Activated naive CD4-positive, alpha-beta T cell treated with anti-CD3 and anti-CD28 coated beads, Interleukin-2, amount 50 U/mL, for 72 hours (primary cell): ENCODE measurements at places on chromosomes 7 and 10.

GRCh38 chr7:41222746-41223145 is 480.1 kb downstream of the INHBA start:
- no peak for DNase-seq

- no peak for DNase-seq
Observed at GRCh38 chr7:25260862-25261494, 32.7 kb upstream of the NPVF start.

DNA sequence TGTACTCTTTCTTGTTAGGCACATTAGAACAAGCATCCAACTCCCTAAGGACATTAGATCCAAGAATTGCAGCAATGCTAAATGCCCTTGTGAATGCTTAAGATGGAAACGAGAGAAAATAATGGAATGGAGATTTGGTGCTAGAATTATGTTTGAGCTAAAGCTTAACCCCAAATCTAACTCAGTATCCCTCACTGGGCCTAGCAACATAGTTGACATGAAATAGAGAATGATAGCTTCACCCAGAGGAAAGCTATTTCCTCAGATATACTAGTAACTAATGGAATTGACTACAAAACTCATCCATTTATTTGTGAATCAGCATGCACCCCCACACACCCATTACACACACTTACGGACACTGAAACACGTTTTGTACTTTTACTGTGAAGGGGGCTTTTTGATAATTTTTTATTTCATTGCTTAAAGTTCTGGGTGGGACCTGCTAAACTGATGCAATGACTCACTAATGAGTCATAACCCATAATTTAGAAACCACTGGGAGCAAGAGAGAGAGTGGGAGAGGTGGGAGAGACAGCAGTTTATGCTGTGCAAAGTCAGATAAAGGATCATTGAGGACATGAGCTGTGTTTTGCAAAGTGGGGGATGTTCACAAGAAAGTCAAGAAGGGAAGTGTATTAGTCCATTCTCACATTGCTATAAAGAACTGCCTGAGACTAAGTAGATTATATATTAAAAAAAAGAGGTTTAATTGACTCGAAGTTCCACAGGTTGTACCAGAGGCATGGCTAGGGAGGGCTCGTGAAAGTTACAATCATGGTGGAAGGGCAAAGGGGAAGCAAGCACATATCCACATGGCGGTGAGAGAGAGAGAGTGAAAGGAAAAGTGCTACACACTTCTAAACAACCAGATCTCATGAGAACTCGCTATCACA is 382.7 kb downstream of the SFMBT2 start:
- DNase-seq: no peak

DNA sequence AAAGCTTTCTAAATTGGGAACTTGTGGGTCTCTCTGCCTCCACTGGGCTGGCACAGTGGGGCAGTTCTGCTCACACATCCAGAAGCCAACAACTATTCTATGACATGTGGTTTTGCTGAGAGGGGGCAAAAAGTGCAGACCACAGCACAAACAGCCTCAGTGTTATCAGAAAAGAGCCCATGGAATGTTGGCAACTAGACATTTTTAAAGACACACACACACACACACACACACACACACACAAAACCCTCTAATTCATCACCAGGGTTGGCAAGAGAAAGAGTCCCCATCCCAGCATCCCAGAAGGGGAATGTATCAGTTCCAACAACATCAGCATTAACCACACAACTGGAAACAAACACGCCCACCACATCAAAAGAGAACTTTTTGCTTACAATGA is 117.1 kb downstream of the FGFR2 start:
- no peak for DNase-seq

- DNase-seq: no peak
Observed at GRCh38 chr10:3766046-3766756, 18.8 kb downstream of the KLF6 start.

DNA sequence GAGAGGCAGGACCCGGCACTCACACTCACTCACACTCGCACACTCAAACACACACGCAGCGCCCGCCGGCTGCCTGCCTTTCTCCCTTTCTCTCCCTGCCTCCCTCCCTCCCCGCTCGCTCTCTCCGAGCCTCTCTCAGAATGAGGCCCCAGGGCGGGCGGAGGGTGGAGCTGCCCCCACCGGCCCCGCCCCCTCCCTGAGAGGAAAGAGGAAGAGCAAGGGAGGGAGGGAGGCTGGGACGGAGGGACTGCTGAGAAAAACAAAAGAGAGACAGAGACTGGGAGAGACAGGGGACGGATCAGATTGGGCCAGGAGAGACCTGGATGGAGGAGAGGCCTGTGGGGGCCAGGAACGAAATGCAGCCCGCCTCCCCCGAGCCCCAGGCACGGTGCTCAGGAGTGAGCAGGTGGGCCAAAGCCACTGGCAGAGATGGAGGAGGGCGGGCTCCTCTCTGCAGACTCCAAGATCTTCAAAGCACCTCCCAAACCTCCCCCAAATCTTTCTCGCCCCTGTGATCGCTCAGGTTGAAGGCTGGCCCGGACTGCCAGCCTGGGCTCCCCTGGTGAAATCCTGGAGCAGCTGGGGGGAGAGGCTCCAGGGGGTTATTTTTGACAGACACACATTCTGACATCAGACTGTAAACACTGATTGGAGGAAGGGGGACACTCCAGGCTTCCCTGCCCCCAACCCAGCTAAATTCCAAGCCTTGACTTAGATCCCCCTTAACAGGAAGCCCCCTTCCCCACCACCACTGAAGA is 5.1 kb downstream of the LDB1 start:
- DNase-seq: peak; percentile 83

GRCh38 chr10:84957427-84957826 is 629.0 kb downstream of the CCSER2 start:
- no peak for DNase-seq

DNA sequence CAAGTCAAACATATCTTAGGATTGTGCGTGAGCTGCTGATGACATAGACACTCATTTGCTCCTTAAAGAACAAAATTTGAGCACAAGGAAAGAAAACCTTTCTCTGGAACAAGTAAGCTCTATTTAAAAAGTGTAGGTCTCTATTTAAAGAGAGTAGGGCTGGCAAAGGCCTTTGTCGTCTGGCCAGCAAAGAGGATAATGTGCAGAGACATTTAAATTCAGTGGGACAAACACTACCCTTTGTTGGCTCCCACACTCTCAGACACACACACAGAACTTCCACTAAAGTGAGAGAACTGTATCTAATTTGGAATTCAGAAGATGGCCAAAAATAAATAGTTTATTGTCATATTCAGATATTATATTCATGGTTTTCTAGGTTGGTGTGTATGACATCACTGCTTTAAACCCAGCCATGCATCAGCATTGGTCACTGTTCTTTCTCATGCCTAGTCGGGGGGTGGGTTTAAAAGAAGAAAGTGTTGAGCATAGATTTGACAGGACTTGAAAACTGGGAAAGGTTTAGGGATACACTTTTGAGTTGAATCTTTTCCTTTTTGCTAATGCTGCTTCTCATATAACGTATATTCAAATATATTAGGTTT is 49.5 kb upstream of the HDAC9 start:
- DNase-seq: no peak

DNA sequence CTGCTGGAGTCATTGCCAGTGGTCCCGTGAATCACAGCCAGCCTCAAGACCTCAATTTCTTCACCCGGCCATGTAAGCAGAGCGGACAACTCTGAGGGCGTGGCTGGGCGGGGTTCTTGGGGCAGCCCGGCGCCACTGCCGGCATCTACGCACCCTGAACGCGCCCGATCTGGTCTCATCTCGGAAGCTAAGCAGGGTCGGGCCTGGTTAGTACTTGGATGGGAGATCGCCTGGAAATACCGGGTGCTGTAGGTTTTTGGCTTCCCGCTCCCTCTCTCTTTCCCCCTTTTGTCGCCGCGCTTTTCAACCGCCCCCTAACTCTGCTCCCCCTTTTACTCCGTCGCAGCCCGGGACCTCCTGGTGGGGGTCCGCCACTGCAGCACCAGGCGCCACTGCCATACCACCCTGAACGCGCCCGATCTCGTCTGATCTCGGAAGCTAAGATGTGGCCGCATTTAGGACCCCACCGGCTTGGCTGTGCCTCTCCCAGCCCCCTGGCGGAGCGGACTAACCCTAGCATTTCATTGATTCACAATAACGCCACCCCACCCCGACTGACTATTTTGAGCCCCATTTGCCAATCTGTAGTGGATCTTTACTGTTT is 25.3 kb downstream of the GARIN1A start:
- peak; percentile 76 for DNase-seq

- DNase-seq: no peak
Observed at GRCh38 chr7:24781106-24781505, 23.8 kb upstream of the GSDME start.

DNA sequence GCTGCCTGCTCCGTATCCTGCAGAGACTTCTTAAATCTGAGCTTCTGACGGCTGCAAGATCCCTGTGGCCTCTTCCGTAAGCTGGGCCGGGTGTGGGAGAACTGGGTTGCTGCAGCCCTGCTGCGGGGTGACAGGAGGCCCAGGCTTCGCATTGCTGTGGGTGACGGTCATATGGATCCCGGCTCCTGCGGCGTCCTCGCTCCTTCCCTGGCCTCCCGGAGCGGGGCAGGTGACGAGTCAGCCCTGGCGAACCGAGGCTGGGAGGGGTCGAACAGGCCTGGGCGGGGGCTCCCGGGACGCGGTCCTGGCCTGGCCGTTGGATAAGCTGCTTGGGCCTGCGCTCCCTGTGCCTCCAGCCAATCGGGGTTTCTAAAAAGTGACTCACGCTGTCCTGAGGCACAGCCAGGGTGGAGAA is 7.8 kb upstream of the UBE2D1 start:
- no peak for DNase-seq

- DNase-seq: no peak
Observed at GRCh38 chr10:68601501-68602265, 41.5 kb downstream of the TET1 start.

GRCh38 chr7:86949052-86949778 is 110.2 kb downstream of the ELAPOR2 start:
- DNase-seq: no peak

DNA sequence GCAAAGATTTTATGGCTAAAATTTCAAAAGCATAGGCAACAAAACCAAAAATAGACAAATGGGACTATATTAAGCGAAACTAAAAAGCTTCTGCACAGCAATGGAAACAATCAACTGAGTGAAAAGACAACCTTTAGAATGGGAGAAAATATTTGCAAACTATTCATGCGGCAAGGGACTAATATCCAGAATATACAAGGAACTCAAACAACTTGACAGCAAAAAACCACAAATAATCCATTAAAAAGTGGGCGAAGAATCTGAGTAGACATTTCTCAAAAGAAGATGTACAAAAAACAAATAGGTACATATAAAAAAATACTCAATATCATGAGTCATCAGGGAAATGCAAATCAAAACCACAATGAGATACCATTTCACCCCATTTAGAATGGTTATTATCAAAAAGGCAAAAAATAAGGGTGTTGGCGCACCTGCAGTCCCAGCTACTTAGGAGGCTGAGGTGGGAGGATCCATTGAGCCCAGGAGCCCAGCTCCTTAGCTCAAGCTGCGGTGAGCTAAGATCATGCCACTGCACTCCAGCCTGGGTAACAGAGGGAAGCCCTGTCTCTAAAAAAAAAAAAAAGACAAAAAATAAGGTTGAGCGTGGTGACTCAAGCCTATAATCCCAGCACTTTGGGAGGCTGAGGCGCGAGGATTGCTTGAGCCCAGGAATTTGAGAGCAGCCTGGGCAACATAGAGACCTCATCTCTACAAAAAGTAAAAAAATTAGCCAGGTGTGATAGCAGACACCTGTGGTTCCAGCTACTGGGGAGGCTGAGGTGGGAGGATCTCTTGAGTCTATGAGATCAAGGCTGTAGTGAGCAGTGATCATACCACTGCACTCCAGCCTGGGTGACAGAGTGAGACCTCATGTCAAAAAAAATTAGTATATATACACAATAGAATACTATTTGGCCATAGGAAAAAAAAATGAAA is 4.2 kb upstream of the CCM2 start:
- DNase-seq: no peak

DNA sequence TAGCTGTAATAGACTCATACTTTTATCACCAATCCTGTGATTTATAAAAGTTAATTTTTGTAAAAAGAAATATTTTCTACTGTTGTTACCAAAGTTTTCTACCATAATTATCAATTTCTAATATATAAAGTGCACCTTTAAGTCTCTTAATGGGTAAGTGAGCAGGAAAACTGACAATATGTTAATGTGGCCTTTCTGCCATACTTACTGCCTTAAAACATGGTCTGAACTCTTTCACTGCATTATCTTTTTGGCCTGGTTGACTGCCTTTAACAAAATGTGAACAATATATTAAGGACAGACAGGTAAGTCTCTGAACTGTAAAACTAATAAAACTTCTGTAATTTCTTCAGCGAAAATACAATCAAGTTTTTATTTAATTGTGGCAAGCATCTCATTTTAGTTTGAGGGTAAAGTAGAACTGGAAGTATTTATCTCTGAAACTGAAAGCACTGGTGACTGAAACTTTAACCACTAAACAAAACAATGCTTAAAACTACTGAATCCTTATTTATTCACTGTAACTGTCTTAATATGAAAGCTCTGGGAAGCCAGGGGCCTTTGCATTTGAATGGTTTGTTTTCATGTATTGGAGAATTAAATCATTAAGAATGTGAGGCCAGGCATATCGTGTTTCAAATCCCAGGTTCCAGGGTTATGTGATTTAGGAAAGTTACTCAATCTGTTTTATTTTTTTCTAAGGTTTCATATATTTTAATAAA is 948.8 kb upstream of the POT1 start:
- no peak for DNase-seq

DNA sequence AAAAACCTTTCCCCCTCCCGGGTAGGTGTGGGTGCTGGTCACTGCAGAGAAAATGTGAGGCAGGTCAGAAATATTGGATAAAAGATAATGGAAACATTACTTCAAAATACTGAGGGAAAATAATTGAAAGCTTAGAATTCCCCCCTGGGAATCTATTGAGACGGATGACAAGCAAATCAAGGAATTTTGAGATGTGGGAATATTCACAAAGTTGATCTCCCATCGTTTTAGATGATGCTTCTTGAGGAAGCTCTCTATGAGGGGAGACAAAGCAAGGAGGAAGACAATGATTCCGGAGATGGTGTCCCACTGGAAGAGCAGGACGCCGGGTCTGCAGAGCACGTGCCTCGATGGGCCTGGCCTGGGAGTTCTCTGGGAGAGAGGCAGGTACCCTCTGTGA is 211.0 kb downstream of the WDR37 start:
- DNase-seq: no peak

- DNase-seq: no peak
Observed at GRCh38 chr7:22350466-22351328, 6.3 kb downstream of the RAPGEF5 start.

GRCh38 chr10:132036887-132037675 is 28.7 kb upstream of the JAKMIP3 start:
- DNase-seq: no peak

- no peak for DNase-seq
Observed at GRCh38 chr7:70421319-70421718, 710.6 kb upstream of the GALNT17 start.

GRCh38 chr10:108388706-108389105 is 1224.2 kb upstream of the SORCS1 start:
- no peak for DNase-seq

GRCh38 chr10:69730251-69731156 is 71.2 kb upstream of the COL13A1 start:
- no peak for DNase-seq
